Activated naive CD4-positive, alpha-beta T cell (primary cell): ENCODE measurements at places on chromosomes 7 and 10.

DNA sequence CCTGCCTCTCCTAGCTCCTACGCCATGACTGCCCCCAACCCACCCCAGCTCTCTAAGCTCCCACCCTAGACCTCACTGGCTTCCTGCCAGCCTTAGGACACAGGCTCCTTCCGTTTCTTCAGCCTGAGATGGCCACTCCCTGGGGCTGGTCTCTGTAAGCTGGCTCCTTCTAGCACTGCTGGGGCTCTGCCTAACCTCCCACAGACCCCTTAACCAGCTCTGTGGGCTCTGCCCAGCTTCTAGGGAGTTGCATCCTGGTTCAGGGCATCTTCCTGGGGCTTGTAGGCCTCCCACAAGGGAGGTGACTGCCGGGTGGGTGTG, 478.6 kb upstream of the KLF6 start:
- DNase-seq: no peak

DNA sequence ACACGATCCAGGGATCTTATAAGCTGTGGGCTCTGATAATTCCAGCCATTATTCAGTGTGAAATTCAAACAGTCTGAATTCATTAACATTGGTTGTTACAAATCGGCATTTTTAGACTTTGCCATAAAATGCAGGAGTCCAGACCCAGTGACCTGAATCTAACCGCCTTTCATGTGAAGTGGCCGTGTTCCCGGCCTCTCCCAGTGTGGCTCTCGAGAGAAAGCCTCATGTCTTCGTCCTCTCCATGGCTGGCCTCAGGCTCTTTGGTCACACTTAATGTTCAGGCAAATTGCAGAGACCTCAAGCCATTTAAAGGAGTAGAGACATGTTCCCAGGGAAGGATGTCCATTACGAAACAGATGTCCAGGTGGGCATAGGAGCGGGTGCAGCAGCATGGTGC, 59.3 kb downstream of the CTBP2 start:
- no peak for DNase-seq

DNA sequence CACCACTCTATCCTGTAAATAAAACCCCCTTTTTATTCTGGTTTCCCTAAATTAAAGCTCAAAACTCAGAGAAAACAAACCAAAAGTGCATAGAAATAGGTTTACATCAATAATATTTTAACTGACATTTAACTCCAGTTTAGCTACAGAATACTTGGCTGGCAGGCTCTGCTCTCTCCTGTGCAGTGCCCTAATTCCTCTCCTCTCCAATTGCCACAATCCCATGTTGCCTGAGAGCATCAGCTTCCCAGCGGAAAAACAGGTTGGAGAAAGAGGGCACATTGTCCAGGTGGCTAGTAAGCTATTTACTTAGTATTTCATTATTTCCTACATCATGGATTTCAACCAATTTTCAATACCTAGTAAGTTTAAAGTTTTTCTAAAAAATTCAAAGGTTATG, 8.7 kb downstream of the SEMA3E start:
- DNase-seq: no peak

- no peak for DNase-seq
Measured at GRCh38 chr7:123615344-123615743, 13.7 kb downstream of the ASB15 start.

DNA sequence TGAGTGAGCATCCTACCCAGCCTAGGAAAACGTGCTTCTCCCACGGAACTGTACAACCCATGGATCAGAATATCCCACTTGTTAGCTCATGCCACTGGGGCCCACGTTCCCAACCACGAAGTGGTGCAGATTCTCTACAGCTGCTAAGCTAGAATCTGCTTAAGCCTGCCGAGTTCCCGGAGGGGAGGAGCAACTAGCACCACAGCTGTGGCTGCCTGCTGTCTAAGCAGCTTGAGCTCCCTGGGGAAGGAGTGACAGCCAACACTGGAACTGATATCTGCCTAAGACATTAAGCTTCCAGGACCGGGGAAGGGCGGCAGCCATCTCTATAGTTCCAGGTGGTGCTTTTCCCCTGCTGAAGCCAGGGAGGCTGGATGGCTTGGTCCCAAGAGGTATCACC, 334.7 kb upstream of the CHRM2 start:
- DNase-seq: no peak

DNA sequence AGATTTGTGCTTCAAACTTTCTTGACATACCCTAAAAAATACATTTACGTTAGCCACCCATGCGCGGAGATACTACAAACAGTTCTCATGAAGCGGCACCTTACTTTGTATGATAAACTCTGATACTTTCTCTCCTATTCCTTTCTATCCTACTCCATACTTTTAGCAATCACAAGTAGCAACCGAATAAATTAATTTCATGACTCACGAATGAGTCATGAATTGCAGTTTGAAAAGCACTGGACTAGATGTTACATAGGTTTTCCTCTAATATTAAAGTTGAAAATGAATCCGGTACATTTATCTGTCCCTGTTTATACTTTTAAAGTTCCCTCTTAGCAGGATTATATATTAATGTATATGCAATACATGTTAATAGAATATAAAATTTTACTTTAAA, 67.6 kb downstream of the CUBN start:
- DNase-seq: no peak

DNA sequence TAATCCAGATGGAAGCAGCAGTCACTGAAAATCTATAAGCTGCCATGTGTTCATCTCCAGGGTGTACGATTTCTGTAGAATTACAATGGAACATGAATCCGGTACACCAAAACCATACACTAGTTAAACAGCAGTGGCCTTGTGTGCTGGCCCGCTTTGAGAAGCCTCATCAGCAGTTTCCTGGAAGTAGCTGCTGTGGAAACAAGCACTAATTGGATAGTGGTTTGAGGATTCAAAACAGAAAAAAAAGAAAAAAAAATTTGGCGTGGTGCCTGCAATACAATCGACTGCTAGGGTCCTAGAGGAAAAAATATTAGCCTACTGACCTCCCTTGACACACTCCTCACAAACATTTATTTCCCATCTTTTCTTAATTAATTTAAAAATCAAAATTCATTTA, 545.9 kb downstream of the SORCS1 start:
- DNase-seq: no peak

- no peak for DNase-seq
Measured at GRCh38 chr10:2978111-2978510, 89.2 kb upstream of the PFKP start.

GRCh38 chr10:61280303-61280702, 172.9 kb downstream of the TMEM26 start:
- DNase-seq: no peak

DNA sequence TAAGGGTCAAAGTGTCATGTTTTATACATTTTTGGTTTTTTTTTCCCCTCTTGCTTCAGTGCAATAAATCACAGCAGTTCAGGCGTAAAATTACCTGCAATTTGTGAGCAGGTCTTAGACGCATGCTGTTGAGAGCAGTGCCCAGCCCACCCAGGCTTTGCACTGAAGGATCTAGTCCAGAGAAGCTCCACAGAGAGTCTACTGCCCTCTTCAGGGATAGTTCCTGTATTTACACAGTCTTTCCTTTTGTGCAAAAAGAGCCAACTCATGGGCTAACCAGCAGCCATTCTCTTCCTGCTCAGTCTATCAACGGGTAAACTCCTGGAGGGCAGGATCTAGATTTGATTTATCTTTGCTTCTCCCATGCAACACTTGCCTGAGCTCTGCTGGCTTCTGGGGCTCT, 82.2 kb upstream of the NAMPT start:
- no peak for DNase-seq

DNA sequence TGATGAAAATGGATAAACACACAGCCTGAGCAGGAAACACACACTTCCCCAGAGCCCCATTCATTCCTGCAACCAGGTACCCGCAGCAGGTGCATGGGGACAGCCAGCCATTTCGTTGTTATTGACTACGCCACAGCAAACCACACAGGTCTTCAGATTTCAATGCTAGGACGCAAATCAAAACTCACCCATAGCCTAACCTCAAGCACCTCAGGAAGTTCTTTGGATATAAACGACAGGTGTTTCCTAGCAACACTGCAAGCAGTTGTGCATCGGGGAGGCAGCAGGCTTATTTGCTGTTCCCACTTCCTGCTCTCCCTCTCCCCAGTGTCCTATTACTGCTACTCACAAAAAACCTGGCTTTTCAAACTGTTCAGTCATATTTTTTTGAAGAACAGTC, 176.5 kb upstream of the FRMD4A start:
- DNase-seq: peak; percentile 10

- DNase-seq: no peak
Measured at GRCh38 chr10:77228559-77228958, 409.0 kb downstream of the KCNMA1 start.

GRCh38 chr10:58642916-58643428, 130.3 kb downstream of the BICC1 start:
- no peak for DNase-seq

- DNase-seq: no peak
Measured at GRCh38 chr7:131767591-131767990, 211.2 kb upstream of the PODXL start.

- no peak for DNase-seq
Measured at GRCh38 chr10:57743711-57744110, 524.0 kb downstream of the IPMK start.

- DNase-seq: no peak
Measured at GRCh38 chr7:98877692-98878364, 504 bp upstream of the TRRAP start.

- DNase-seq: no peak
Measured at GRCh38 chr10:33719005-33719703, 384.7 kb upstream of the NRP1 start.

GRCh38 chr10:14299556-14299955, 31.2 kb downstream of the FRMD4A start:
- DNase-seq: no peak
